ENCODE measurements at places on chromosomes 3 and 15.

DNA sequence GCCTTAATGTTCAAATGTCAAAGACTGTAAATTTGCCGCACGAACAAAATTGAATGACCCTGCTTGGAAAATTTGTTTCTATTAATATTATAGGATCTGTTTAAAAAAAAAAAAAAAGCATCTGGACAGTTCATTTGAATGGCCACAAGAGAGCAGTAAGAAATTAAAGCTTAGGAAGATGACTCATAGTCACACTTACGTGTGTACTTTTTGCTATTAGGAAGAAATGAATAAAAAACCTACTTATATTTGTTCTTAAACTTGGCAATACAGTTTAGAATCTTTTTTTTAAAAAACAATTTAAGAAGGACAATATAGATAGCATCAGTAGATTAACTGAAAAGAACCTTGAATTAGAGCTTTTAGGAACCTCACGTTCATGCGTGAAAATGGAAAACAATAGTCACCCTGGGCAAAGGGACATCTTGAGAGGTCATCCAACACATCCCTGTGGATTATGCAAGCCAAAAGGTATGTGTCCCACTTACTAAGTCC lies 621.8 kb downstream of the MECOM start:
- peak; percentile 73 for DNase-seq

DNA sequence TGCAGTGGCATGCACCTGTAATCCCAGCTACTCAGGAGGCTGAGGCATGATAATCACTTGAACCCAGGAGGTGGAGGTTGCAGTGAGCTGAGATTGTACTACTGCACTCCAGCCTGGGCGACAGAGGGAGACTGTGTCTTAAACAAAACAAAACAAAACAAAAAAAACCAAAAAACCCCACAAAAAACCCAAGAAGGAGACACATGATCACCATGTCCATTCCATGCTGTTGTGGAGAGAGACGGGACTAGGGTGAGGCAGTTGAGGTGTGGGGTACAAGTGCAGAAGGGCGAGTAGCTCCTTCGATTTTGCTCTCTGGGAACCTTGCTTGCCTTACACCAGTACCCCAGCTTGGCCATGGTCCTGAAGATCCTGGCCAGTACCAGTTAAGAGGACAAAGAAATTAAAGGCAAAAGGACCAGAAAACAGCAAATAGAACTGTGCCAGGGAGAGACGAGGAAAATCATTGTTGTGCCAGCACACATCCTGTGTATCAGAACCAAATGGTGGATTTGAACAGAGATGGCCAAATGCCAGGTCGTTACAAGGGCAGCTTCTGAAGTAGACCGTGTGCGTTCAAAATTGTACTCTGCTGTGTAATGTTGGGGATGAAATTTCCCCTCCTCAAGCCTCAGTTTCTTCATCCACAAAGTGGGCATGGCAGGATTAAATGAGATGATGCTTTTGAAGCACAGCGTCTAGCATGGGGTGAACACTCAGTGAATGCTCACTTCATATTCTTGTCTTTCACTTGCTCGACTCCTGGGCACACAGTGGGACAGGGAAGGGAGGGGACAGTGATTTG lies 42.9 kb upstream of the CTSH start:
- DNase-seq, result peak; percentile 6

DNA sequence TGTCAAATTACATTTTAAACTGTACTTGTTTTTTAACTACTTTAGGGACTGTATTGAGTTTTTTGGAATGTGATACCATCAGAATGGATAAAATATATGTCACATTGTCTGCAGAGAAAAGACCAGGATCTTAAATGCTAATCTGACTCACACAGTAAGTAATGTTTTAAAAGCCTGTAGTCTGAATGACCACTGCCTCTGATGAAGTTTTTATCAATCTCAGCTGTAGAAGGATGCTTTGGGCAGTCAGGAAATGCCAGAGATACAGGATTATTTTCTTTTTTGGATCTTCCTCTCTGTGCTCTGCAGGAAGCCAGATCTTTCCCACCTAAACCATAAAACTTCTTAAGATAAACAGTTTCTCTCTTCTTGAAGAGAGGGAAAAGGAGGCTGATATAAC lies 73.1 kb upstream of the PRTG start:
- no peak for DNase-seq

DNA sequence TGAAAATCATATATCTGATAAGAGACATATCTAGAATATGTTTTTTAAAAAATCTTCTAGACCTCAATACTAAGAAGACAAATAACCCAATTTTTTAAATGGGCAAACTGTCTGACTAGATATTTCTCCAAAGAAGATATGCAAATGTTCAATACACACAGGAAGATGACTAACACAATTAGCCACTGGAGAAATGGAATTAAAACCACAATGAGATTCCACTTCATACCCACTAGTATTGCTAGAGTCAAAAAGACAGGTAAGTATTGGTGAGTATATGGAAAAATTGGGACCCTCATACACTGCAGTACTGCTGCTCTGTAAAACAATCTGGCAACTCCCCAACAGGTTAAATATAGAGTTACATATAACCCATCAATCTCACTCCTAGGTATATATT lies 33.1 kb upstream of the TOPAZ1 start:
- DNase-seq, result no peak

DNA sequence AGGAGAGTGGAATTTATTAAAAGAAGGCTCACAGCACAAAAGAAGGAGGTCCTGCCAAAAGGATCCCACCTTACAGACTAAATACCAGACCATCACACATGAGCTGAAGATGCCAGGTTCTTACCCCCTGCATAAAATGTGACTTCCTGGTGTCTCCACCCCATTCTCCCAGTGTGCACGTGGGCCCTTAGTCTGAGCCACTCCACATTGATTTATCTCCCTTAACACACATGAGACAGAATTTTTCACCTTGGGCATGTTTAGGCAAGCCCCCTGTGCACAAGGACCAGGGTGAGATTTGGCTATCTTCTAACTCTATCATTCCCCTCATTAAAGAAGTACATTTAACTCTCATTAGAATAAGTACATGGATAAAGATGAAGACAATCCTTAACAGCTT lies 916.7 kb downstream of the PLOD2 start:
- no peak for DNase-seq

GRCh38 chr3:45062697-45063070 lies 36.6 kb downstream of the CLEC3B start:
- DNase-seq, result no peak

GRCh38 chr3:171116365-171116764 lies 89.8 kb upstream of the SLC2A2 start:
- DNase-seq, result no peak

DNA sequence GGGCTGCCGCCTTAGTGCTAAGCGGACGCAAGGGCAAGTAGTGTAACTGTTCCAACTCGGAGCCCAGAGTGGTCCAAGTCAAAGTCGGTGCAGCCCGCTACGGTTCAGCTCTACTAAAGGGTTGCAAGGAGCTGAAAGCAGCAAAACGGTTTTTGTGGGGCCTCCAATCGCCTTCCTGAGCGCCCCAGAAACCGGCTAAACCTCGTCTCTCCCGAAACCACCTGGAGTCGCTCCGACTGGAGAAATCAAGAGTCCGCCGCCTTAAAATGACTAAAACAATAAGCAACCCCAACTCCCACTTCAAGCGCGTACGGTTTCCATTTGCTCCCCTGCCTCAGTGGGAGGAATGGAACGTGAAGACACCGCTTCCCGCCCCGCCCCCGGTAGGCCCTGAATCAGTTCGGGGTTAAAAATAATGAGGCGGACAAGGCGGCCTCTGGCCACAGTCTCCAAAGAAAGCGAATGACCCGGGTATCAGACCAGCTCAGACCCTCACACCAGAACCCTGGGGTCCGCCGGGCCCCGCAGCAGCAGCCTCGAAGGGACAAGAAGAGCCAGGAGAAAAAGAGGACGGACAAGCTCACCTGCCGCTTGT lies 401 bp downstream of the SEC11A start:
- DNase-seq, result peak; percentile 30
